ENCODE measurements at places on chromosomes 1 and 21. TPM values are rescaled to one million over a fixed set of nuclear protein-coding genes. Genes with fewer than 3 reads are reported as not detected.

- DNase-seq, result no peak
Measured at GRCh38 chr1:91844862-91845528, 41.0 kb downstream of the TGFBR3 start.

The STMN1 gene
- 101 TPM for polyA plus RNA-seq

DNA sequence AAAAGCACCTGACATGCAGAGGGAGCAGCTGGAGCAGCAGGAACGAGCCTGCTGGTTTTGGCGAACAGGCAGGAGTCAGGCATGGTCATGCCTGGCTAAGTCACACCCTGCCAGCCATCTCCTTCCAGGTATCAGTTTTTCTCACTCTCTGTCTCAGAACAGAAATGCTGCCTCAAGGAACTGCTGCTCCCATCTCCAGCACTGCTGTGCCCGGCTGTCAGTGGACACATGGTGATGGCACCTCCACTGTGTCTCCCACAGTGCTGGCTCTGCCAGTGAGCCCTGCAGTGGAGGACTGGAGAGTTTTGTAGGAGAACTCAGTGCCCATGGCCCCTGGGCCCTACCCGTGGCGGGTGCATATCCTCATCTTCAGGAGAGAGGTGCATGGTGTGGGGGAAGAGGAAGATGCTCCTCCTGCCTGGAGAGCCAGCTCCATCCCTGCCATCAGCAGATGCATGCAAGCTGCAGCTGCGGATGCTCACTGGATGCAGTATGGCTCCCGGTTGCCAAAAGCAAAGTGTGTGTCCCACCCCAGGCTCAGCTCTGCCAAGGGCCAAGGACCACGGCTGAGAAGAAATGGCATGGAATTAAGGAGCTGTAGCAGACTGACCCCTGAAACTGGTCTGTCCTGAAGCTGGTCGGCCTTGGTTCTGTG, 114.7 kb downstream of the GRIK3 start:
- DNase-seq, result no peak

The MSH4 gene
- not detected for polyA plus RNA-seq

The BSND gene
- polyA plus RNA-seq, result 22.7 TPM

The FAM72A gene
- polyA plus RNA-seq, result 1.8 TPM

GRCh38 chr1:228735871-228736586, 750 bp downstream of the RHOU start:
- peak; percentile 46 for DNase-seq

GRCh38 chr21:29540289-29540688, 241.6 kb downstream of the BACH1 start:
- no peak for DNase-seq

GRCh38 chr1:187051618-187052232, 223.0 kb downstream of the PLA2G4A start:
- peak; percentile 66 for DNase-seq

DNA sequence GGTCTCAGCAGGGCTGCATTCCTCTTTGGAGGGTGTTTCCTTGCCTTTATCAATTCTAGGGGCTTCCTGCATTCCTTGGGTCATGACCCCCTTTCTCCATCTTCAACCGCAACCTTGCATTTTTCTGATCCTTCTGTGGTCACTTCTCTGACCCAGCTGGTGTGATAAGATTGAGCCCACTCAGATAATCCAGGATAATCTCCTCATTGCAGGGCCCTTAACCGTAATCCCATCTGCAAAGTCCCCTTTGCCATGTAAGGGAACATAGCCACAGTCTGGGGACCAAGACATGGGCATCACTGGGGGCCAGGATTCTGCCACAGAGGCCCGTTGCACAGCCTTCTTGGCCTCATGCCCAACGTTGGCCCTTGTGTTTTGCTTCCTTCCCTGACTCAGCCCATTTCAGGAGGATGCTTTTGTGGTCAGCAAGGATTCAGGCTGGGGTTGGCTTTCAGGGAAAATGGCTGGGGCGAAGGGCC, 35.0 kb upstream of the IL19 start:
- no peak for DNase-seq

- no peak for DNase-seq
Measured at GRCh38 chr1:14482784-14483450, 115.6 kb upstream of the KAZN start.

DNA sequence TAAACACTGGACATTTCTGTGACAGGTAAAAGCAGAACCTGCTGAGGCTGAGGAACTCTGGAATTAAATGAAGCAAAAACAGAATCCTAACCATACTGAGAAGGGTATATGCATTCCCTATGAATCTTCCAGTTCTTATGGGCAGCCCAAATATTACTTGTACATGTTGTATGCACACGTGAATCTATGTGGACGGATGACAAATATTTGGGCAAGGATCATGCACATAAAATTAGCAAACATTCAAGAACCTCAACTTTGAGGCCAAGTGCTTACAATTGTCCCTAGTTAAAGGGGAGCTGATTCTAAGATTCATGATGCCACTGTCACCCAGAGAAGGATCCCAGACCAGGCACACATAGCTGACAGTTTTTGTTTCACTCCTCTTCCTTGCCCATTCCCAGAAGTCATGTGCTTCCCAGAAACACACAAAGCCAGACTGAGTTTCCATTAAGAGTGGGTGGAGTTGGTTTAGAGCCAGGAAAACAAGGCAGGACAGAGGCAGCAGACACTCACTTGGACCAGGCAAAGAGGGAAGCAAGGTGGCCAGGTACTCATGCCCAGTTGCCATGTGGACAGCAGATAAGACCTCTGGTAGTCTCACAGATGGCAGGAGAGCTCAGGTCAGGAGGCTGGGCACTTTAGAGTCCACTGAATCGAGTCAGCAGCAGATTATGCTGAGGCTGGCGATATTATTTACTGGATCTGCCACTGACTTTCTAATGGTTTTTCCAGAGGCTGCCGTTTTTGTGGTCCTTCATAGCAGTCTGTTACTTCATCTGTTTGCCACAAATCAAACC, 25.6 kb downstream of the AK2 start:
- no peak for DNase-seq

The FLAD1 gene
- 37.9 TPM for polyA plus RNA-seq

GRCh38 chr21:38142224-38142623, 114.6 kb upstream of the KCNJ15 start:
- DNase-seq, result no peak

- DNase-seq, result no peak
Measured at GRCh38 chr1:63135174-63135512, 187.2 kb upstream of the FOXD3 start.

The TEX38 gene
- polyA plus RNA-seq, result not detected

DNA sequence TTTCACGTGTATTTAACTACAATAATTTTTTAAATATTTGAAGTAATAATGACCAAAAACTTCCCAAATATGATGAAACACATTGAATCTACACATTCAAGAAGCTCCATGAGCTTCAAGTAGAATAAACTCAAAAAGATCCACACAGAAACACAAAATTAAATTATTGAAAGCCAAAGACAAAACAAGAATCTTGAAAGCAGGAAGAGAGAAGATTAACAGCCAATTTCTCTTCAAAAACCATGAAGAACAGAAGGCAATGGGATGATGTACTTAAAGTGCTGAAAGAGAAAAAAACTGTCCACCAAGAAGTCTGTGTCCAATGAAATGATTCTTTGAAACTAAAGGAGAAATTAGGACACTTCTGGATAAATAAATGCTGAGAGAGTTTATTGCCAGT, 5.1 kb upstream of the KRTAP10-10 start:
- DNase-seq, result no peak

The LCE2B gene
- not detected for polyA plus RNA-seq

DNA sequence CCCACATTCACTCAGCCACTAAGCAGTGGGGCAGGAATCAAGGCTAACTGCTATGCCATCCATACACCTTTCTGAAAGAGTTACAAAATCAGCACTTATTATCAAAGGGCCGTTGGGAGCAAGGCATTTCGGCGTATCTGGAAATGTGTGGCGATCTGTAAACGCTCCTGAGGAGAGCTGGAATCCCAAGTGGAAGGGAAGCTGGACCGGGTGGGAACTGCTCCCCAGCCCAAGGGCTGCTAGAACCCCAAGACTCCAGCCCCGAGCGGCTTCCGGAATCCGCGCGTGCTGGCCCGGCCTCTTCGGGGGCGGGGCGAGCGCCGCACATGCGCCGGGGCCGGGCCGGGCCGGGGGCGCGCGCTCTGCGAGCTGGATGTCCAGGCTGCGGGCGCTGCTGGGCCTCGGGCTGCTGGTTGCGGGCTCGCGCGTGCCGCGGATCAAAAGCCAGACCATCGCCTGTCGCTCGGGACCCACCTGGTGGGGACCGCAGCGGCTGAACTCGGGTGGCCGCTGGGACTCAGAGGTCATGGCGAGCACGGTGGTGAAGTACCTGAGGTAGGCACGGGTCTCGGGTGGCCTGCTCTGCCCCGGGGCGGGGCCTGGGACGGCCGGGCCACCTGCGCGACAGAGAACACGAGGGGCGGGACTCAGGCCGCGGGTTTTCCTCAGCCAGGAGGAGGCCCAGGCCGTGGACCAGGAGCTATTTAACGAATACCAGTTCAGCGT, at the start of gene NAXE:
NAXE (plus strand) TSS at position 345 of the 726 bp plus-strand sequence; CDS start at position 374, 29 bp downstream.
- peak; percentile 84 for DNase-seq

DNA sequence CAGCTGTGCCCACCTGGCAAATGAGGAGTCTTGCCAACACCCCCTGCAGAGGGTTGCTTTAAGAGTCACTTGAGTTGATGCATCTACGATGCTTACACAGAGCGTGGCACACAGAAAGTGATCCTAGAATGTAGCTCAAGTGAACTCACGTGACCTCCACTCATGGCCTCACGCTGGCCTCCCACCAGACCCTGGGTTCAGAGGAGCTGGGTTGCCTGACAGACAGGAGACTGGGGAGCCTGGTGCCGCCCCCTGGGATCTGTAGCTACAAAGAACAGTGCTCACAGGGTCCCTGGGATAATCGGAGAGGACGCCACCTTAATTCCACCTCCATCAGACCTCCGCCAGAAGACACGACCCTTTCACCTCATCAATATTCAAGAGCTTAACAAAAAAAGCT, 81.4 kb upstream of the CASZ1 start:
- DNase-seq, result no peak

DNA sequence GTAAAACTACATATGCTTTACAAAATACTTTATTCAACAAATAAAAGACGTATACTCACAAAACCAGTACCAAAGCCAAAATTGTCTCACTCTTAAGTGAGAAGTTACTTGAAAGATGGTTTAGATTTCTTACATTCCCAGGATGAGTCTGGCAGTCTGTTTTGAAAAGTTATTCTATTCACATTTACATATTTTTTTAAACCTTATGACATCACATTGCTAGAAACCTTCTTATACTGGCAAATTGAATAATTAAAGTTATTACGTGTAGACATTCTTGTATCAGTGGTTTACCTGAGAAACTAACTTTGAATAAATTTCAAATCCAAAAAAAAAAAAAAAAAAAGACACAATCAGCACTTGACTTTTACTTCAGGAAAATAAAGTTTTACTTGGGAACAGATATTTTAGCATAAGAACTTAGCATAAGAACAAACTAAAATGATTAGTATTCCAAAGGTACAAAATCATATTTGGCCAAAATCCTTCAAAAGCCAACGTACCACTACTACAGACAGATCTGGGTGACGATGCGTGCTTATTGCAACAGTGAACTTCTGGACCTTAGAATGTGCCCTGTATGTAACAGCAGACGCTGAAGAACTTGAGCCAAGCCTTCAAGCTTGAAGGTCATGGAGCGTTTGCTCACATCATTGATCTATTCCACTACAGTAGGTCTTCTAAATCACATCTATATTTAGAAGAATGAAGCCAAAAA, 2.5 kb downstream of the CDC42BPA start:
- DNase-seq, result peak; percentile 73

GRCh38 chr1:106608841-106609240, 447.6 kb upstream of the PRMT6 start:
- DNase-seq, result no peak
